Activated T-helper 17 cell treated with anti-CD3 and anti-CD28 coated beads, Interleukin-2, amount 50 U/mL, for 72 hours (primary cell): ENCODE measurements at places on chromosomes 5 and 9.

GRCh38 chr9:128405780-128406171, 14.9 kb upstream of the CERCAM start:
- no peak overlapping the region for H3K4me3 ChIP-seq
- ATAC-seq, result no peak
- no peak overlapping the region for H3K27ac ChIP-seq
- peaks cover 16% of the 10 kb centered on the region for H3K27me3 ChIP-seq

DNA sequence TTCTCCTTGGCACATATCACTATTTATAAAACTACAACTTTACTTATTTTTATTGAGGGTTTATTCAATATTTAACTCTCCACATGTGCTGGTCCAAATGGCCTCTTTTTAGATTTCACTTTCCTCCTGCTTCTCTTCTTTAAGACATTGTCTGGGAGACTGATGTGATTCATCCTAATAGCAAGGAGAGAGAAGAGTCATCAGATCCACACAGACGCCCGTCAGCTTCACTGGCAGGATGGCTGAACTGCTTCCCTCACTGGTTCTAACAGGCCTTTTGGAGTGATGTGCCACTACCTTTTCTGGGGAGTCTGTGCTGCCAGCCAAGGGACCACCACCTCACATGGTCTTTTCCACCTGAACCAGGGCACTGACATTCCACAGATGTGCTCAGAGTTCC, 16.5 kb upstream of the ROR2 start:
- no peak overlapping the region for H3K27ac ChIP-seq
- peaks cover 39% of the 10 kb centered on the region for H3K27me3 ChIP-seq
- no peak overlapping the region for H3K4me3 ChIP-seq
- no peaks in the 10 kb centered on the region for H3K4me1 ChIP-seq
- ATAC-seq, result no peak

DNA sequence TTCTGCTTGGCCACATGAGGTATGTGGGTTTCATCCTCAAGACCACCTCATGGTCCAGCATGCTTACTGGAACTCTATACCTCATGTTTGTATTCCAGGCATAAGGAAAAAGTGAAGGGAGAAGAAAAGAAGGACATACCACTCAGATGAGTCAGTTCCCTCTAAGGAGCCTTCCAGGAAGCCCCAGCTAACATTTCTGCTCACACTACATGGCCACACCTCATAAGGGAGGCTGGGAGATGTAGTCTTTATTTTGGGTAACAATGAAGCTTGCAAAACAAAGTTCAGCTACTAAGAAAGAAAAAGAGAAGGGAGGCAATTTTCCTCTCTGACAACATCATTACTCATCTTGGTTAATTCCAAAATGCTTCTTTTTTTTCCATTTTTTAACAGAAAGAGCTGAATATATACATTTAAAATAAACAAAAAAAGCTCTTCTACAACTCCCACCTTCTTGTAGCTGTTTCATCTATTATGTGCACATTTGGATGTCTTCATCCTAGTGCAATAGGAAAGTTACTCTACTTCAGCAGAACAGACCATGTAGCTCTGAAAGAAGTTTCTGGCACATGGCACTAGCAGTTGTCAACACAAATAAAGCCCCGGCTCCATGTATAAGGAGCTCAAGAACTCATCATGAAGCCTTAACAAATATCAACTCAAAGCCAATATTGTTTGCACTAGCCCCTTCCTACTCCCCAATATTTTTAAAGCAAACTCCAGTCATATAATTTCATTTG, 123.6 kb upstream of the CCDC112 start:
- ATAC-seq, result peak; percentile 38
- peaks cover 13% of the 10 kb centered on the region for H3K27me3 ChIP-seq
- H3K27ac ChIP-seq, result no peak overlapping the region
- no peak overlapping the region for H3K4me3 ChIP-seq

- no peaks in the 10 kb centered on the region for H3K27me3 ChIP-seq
- no peak overlapping the region for H3K27ac ChIP-seq
- ATAC-seq, result no peak
- H3K4me1 ChIP-seq, result peaks cover 28% of the 10 kb centered on the region
- H3K36me3 ChIP-seq, result peaks cover 91% of the 10 kb centered on the region
- peak overlapping the region; percentile 80 for H3K4me3 ChIP-seq
Measured at GRCh38 chr5:134374232-134374631, 2.9 kb downstream of the UBE2B start.

- ATAC-seq, result no peak
- no peaks in the 10 kb centered on the region for H3K36me3 ChIP-seq
- H3K4me3 ChIP-seq, result no peak overlapping the region
- no peak overlapping the region for H3K27ac ChIP-seq
Measured at GRCh38 chr5:73748510-73749400, 122.8 kb downstream of the ARHGEF28 start.
